ENCODE measurements at places on chromosomes 11 and 22. TPM values are rescaled to one million over a fixed set of nuclear protein-coding genes. Genes with fewer than 3 reads are reported as not detected.
A peak's percentile ranks its signal among the peaks of the same experiment; 100 is the strongest.

- no peak overlapping the region for H3K4me3 ChIP-seq
- H3K27me3 ChIP-seq, result no peaks in the 10 kb centered on the region
- no peak overlapping the region for H3K27ac ChIP-seq
- H3K36me3 ChIP-seq, result peaks cover 44% of the 10 kb centered on the region
These were observed 1.9 kb downstream of the ANKRD54 start for GRCh38 chr22:37842015-37842793.

The SPINDOC gene
- 95.5 TPM for total RNA-seq

- H3K36me3 ChIP-seq, result no peaks in the 10 kb centered on the region
- no peak overlapping the region for H3K4me3 ChIP-seq
- H3K27ac ChIP-seq, result no peak overlapping the region
- DNase-seq, result no peak
These were observed 446.6 kb downstream of the TBC1D22A start for GRCh38 chr22:47209040-47209514.

The MMP8 gene
- not detected for total RNA-seq

DNA sequence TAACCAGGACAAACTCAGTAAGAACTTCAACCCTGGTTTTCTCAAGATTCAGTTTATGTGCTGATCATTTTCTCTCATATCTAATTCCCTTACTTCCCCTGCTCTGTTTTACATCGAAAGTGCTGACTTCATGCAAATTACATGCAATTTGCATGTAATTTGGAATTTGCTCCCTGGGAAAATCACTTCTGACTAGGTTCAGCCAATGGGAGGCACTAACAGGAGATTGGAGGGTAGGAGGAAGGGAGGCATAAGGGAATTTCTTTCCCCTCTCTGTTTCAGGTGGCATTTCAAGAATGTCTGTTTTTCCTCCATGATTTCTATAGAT lies 363.3 kb upstream of the CCDC90B start:
- no peaks in the 10 kb centered on the region for H3K27me3 ChIP-seq
- no peaks in the 10 kb centered on the region for H3K36me3 ChIP-seq
- DNase-seq, result no peak
- H3K27ac ChIP-seq, result no peak overlapping the region

DNA sequence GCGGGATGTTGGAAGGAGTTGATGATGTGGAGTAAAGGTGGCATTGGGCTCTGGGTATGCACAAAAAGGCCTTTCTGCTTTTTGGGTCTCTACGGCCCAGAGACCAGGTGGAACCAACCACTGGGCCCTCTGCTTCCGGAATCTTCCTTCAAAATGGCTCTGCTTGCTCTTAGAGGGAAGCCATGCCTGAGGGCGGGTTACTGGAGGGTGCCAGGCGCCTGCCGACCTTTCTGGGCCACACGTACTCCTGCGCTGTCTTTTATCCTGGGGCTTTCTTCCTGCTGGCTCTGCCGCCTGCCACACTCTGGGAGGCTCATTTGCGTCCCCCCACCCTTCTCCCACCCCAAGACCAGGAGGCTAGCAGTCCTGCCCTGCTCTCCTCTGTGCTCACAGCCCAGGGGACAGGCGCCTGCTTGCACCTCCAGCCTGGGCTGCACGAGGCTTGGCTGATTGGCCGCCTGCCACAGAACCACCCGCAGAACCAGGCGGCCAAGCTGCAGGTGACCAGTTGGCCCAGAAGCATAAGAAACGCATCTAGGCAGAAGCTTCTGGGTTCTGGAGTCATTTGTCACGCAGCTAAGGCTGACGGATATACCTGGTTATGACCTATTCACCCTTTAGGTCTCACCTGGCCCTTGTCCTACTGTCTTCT lies 536.9 kb downstream of the TBC1D22A start:
- no peaks in the 10 kb centered on the region for H3K27me3 ChIP-seq
- no peak overlapping the region for H3K27ac ChIP-seq
- peak; percentile 35 for DNase-seq
- no peaks in the 10 kb centered on the region for H3K4me1 ChIP-seq
- no peak overlapping the region for H3K4me3 ChIP-seq

The OR6Q1 gene
- not detected for total RNA-seq

The RASL10A gene
- total RNA-seq, result not detected

The OR51B2 gene
- not detected for total RNA-seq

- H3K27me3 ChIP-seq, result no peaks in the 10 kb centered on the region
- H3K27ac ChIP-seq, result no peak overlapping the region
- DNase-seq, result no peak
- no peak overlapping the region for H3K4me3 ChIP-seq
- peaks cover 23% of the 10 kb centered on the region for H3K4me1 ChIP-seq
These were observed 563.0 kb downstream of the MIAT start for GRCh38 chr22:27220339-27220738.

DNA sequence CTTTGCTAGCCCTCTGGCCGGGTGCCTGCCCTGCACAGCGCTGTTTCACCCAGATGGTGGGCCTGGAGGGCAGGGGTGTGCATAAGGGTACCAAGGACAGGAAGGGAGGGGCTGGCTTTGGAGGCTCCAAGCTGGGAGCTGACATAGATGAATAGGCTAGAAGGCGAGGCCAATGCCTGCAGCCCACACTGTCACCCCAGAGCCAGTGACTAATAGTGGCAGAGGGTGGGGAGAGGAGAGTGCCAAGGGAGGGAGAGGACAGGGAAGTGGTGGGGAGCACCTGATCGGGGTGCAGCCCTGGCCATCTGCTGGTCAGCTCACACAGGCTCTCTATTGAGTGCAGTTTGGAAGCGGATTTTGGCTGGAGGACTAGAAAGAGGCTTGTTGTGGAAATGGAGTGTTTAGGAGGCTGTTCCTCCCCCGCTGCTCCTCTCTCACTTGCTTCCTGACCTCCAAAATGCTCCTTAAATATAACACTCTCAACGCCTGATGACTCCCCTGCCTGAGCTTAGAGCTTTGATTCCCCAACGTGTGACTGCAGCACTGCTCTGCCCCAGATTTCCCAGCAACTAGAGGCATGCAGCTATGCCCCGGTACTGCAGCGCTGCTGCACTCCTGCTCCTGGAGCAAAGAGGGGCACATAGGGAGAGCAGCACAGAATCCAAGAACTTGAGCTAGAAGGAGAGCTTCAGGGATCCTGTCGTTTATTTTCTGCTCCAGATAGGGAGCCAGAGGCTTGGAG lies 89.2 kb downstream of the GRAMD1B start:
- no peak overlapping the region for H3K27ac ChIP-seq
- DNase-seq, result no peak
- no peaks in the 10 kb centered on the region for H3K27me3 ChIP-seq
- H3K36me3 ChIP-seq, result no peaks in the 10 kb centered on the region
- H3K4me1 ChIP-seq, result no peaks in the 10 kb centered on the region

The TRIM64 gene
- not detected for total RNA-seq

The CASP1 gene
- total RNA-seq, result 4.1 TPM

DNA sequence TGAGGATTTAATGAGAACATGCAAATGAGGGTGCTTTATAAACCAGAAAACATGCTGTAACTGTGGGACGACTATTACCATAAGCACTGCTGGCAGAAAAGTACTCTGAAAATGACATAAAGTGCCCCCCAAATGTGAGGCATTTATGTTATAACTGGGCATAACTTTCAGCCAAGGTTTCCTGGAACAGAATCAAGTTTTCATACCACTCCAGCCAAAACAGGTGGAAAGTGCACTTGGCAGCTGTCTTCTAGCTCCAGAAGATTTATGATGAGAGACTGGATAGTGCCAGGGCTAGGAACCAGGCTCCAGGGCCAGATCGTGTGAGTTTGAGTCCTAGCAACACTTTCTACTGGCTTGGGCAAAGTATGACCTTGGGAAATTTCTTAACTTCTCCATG lies 339.2 kb downstream of the TENM4 start:
- no peaks in the 10 kb centered on the region for H3K36me3 ChIP-seq
- no peaks in the 10 kb centered on the region for H3K27me3 ChIP-seq
- no peak for DNase-seq
- H3K27ac ChIP-seq, result no peak overlapping the region

DNA sequence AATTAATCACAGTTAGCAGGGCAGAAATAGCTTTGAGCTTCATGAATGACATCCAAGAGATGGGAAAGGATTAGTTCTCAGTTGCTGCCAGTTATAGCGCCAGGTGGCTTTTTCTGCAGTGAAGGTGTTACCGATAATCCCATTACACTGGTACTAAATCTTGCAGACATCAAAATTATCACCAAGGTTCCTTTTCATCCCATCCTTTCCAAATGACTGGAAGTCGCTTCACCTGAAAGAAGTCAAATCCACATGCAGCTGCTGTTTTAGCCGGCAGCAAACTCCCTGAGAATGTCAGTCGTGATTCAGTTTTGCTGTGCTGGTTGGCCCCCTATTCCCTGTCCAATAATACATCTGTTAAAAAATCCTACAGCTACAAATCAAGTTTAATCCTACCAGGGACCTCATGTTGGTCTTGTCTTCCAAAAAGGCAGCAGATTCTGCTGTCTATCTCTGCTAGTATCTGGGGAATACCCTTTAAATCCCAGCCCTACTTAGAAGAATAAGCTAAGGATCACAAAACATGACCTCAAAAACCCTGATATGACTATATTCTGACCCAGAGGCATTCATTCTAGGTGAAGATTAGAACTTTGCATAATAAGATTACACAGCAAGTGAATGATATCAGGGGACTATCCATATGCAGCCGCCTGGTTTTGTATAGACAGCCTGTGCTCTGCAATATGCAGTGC lies 31.7 kb downstream of the IMMP1L start:
- no peak overlapping the region for H3K27ac ChIP-seq
- H3K27me3 ChIP-seq, result no peaks in the 10 kb centered on the region
- no peak overlapping the region for H3K4me3 ChIP-seq
- H3K36me3 ChIP-seq, result no peaks in the 10 kb centered on the region
- no peaks in the 10 kb centered on the region for H3K4me1 ChIP-seq

GRCh38 chr11:69217276-69218105 lies 61.8 kb downstream of the SMIM38 start:
- no peak overlapping the region for H3K4me3 ChIP-seq
- no peak overlapping the region for H3K27ac ChIP-seq
- peak; percentile 56 for DNase-seq
- peaks cover 21% of the 10 kb centered on the region for H3K4me1 ChIP-seq
- H3K36me3 ChIP-seq, result no peaks in the 10 kb centered on the region
